Left lung (tissue), 14 donors: ENCODE measurements at places on chromosomes 11 and 22. TPM values are rescaled to one million over a fixed set of nuclear protein-coding genes. Genes with fewer than 3 reads are reported as not detected.

Gene APLNR
- total RNA-seq = 11.2 TPM

Gene TRAF6
- total RNA-seq = 11.3 TPM

GRCh38 chr11:59198726-59199125 lies 14.0 kb downstream of the MPEG1 start:
- DNase-seq = no peak

DNA sequence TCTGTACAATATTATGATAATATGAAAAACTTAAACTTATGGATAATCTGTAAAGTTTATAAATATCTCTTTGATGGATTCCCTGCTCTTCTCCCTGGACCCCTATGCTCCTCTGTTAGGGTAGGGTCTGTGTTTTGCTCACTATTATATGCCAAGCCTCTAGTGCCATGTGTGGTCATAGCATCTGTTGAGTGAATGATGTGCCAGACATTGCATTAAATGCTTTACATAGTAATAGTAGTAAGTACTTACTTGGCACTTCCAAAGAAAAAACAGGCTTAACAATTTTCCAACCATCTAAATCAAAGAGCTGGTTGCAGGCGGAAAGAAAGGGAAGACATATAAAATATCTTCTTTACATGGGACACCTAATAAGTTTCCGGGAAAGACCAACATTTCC lies 46.8 kb downstream of the LGR4 start:
- no peak for DNase-seq

DNA sequence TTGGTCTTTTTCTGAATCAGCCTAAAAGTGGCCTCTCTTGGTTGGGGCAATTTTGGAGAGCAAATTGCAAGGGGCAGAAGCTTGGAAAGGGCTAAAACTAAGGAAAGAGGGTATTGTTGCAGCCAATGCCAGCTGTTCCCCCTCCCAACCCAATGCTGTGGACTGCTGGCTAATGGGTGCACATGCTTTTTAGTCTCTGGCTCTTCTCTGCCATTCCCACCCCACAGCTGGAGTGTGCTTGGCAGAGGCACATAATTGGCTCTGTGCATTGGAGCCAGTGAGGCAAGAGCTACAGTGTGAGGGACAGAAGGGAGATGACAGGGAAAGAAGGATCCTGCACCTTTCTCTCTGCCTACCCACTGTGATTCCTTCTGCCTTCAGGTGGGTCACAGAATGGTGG lies 140.0 kb downstream of the NECTIN1 start:
- DNase-seq = no peak

GRCh38 chr11:118139578-118139977 lies 13.0 kb downstream of the SCN4B start:
- DNase-seq = no peak

GRCh38 chr11:120324932-120325810 lies at the start of gene TLCD5:
Gene TLCD5 (plus strand): TSS chr11:120325299. CDS start chr11:120327442, 2,143 bp downstream.
- peak; percentile 82 for DNase-seq

- DNase-seq = no peak
Measured at GRCh38 chr11:74492084-74492483, 1.4 kb downstream of the LIPT2 start.

Gene ADAMTS8
- 48.5 TPM for total RNA-seq

GRCh38 chr11:62497132-62497801 lies 49.3 kb downstream of the AHNAK start:
- DNase-seq = no peak

Gene SLC37A2
- total RNA-seq = 19.3 TPM

DNA sequence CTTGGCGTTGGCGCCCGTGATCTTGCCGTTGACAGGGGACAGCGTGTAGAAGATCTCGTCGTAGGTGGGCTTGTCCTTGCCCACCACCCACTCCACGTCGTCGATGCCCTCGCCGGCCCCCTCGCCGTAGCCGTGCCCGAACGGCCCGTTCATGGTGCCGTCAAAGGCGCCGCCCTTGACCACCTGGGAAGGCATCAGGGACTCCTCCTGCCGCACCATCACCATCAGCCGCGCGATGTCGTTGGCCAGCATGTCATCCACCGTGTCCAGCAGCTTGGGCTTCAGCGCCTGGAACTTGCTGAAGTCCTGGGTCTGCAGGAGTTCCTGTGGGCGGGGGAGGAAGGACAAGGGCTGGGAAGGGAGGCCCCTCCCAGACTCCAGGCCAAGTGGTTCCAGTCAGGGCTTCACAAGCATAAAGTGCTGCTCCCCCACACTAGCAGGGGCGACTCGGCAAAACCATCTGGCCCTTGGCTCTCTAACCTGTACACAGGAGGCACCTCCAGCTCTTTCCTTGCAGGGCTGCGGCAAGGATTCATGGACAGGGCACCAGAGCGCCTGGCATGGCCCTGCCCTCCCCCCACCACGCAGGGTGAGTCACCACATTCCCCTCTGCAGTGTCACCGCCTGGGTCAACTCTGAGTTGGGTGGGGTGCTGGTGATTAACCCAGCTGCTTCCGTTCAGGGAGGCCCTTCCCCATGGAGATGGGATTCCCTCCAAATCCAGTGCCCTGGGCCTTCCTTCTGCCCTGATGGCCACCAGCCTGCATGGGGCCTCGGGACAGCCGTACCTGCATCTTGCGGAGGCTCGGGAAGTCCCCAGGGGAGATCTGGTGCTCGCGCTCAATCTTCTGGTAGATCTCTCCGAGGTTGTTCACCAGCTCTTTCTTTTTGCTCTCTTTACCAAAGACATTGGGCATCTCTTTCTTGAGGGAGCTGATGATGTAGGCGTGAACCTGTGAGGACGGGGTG lies 10.4 kb upstream of the CDC42BPG start:
- DNase-seq = no peak

Gene TBX10
- total RNA-seq = not detected

DNA sequence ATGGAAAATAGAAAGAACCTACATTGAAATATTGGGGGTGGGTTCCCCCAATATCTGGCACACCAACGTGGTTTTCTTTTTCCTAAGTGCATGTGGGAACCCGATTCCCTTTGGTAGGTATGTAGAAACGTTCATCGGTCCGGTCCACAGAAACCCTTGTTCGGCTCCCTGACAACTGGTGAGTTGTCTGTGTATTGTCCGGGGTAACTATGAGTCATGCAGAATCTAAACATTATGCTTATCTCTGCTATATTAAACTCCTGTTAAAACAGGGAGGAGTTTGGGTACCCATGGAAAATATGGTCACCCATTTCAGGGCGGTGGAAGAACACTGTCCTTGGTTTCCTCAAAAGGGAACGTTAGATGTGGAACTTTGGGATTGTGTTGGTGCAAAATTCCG lies 25.1 kb upstream of the ALDH3B2 start:
- no peak for DNase-seq

- no peak for DNase-seq
Measured at GRCh38 chr11:70888061-70888460, 364.3 kb downstream of the SHANK2 start.

- DNase-seq = peak; percentile 35
Measured at GRCh38 chr11:125903711-125904659, at the start of gene DDX25. Gene DDX25 (plus strand): TSS chr11:125904508. CDS start chr11:125904518, 10 bp downstream.

GRCh38 chr22:18991138-18991432 lies 55.0 kb upstream of the PRODH start:
- no peak for DNase-seq

DNA sequence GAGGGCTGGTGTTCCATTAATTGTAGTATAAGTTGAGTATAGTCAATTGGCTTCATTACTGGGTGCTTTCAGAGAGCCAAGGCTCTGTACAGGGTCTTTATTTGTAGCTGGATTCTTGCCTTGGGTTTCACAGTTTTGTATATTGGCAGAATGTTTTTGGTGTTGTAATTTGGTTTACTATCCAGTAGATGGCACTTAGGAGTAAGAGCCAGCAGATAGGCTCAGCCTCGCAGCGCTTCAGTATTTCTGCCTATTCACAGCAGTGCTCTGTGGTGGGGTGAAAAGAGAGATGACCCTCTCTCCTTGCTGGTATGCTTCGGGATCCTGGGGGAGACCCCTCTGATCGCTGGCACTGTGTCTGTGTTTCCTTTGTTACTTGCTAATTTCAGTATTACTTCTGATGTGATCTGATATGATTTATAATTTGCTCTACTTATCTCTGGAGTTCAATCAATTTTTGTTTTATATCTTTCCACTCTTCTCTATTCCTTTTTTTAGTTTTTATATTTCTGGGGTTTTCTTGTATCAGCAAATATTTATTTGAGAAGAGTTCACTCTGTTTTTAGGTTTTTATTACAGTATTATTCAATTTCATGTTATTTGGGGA lies 52.2 kb downstream of the ANO5 start:
- peak; percentile 26 for DNase-seq

- DNase-seq = no peak
Measured at GRCh38 chr11:96035031-96035739, 111.3 kb upstream of the MTMR2 start.

Gene CHADL
- total RNA-seq = 2.5 TPM

DNA sequence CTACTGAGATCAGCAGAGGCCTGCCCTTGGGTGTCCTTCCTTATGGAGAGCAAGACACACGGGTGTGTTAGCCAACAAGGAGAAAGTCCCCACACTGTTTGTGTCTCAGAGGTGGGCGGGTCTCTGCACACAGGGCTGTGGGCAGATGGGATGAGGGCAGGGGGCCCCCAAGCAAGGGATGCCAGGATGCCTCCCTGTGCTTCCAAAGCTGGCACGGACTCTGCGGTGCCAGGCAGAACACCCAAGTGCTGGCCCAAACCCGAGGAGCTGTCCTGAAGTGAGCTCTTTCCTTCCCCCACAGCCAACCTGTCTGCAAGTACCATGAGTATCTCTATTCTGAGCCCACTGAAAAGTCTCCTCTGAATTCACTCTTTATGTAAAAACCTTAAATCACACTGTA lies 273.3 kb downstream of the CTTN start:
- no peak for DNase-seq

GRCh38 chr11:128179039-128179438 lies 408.3 kb downstream of the ETS1 start:
- DNase-seq = no peak

DNA sequence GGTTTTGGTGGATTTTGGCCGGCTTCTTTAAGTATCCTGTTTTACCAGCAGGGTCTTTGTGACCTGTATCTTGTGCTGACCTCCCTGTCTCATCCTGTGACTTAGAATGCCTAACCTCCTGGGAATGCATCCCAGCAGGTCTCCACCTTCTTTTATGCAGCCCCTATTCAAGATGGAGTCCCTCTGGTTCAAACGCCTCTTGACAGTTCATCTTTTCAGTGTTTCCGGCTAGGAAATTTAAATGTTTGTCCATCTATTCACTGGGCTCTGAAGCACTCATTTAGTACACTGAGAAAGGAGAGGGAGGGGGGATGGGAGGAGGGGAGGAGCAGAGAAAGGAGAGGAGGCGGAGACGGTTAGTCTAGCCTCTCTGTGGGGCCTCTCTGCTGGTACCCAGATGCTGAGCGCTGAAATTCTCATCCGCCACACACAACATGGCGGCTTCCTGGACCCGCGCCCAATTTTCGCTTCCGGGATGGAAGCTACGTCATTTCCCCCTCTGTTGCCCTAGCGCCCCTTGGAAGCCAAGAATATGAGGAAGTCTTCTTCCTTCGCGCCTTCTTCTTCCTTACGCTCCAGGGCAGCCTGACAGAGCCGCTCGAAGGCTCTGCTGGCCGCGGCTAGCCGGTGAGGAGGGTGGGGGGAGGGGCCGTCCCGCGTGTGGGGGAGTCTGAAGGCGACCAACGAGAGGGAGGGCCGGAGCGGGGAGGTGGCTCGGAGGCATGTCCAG lies 69.0 kb upstream of the SYT13 start:
- DNase-seq = peak; percentile 86

DNA sequence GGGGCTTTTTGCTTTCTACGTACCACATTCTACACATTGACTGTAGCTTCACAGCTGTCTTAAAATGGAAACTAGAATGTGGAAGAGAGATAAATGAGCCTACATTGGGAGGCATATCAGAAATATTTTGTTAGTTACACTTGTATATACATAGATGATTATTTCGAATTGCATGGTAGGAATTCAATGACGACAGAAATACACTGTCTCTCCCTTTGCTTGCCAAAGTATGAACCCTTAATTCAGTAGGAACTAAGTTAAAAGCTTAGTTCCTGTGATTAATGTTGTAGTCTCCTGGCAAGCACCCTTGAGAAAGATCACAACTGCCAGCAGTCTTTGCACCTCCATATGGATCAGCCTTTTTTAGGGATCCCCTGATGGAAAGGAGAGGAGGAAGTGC lies 10.1 kb downstream of the C11orf87 start:
- no peak for DNase-seq

GRCh38 chr11:82872377-82873150 lies 27.7 kb downstream of the PRCP start:
- no peak for DNase-seq

GRCh38 chr22:25758316-25758715 lies 16.3 kb downstream of the MYO18B start:
- no peak for DNase-seq

DNA sequence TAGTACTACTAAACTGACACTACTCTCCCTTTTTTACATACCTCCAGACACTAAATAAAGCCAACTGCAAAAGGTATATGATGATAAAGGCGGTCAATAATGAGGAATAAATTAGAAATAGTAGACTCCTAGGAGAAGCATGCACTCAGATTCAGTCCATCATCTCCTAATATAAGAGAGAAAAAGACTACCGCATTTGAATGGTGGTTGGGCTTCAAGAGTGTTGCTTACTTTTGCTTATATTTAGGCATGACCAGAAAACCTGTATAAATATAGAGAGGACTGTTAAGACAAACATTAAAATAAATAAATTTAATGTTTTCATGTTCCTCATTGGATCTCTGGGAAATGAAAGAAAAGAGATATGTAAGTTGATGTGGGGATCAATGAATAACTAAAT lies 1137.0 kb downstream of the FAM181B start:
- peak; percentile 8 for DNase-seq

DNA sequence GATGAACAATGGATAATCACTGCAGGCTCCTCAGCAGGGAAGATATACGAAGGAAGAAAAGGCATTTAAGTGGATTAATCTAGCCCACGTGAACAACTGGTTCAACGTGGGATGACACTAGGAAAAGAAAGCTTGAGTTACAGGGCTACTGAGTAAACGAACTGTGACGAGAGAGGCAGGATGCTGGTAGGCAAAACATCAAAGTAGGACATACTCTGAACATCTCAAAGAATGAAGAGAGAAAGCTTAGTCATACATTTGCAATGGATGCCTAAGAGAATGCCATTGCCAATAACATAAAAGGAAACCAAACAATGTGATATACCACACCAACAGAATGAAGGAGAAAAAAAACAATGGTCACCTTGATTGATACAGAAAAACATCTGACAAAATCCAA lies 12.9 kb downstream of the USP28 start:
- DNase-seq = no peak

- no peak for DNase-seq
Measured at GRCh38 chr11:123238297-123238696, 43.2 kb upstream of the CLMP start.
